Left ventricle myocardium superior (tissue), 1 donor: ENCODE measurements at places on chromosomes 2 and 18.

DNA sequence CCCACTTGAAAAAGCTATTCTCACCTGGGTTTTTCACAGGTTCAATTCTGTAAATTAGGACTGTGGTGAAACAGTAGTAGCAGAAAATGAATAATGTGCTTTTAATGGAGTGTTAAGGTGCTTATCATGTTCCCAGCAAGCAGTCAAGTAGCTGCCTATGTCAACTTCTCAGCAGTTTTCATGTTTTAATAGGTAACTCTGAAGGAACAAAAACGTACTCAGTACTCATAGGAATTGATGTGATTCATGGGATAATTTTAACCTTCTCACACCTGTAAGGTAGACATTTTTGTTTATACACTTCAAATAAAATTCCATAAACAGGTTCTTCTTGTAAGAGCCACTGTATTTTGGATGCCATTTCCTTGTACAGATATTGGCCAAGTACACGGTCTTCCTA lies 801.6 kb downstream of the MBD2 start:
- DNase-seq, result no peak

- no peak for DNase-seq
These were observed 286.8 kb upstream of the RAB12 start for GRCh38 chr18:8322486-8322885.

GRCh38 chr2:208356846-208357574 lies 49.6 kb upstream of the PTH2R start:
- DNase-seq, result no peak

DNA sequence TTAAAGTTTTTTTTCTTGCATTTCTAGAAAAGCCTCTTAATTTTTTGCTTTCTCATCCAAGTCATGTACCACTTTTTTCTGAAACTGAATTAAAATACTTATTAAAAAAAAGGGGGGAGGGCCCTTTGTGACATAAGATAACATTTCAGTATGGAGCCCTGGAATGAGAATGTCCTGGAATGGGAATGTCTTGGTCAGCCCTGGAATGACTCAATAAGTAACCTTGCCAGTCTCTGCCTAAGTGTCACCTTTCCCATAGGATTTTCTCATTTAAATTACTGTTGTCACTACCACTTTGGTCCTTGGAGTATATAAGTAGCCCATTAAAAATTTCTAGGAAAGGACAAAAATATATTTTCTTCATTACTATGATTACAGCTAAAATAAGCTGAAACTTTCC lies 4.7 kb downstream of the UBXN2A start:
- DNase-seq, result no peak

DNA sequence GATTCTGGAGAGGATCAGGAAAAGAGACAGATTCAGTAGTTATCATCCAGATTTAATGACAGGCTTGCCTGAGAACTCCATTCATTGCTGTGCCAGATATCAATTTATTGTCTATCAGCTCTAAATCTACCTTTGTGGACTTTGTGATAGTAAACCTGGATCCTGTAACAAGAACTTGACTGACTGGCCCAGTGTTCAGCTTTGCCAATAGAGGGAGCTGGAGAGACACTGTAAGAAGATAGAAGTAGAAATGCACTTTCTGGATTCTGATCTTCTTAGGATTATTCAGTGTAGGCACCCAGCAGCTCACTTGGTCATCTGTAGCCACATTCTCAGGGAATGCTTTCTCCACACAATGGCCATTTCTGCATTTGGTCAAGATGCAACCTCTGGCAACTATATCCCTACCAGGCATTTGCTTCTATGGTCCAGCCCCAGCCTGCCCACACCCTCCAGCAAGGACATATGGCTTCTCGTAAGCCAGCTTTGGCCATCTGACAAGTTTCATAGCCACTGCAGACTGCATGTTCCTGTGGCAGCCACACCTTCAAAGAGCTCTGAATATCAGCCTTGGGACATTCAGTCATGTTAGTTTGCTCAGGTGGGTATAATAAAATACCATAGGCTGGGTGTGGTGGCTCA lies 6.1 kb upstream of the SERPINB8 start:
- no peak for DNase-seq

- DNase-seq, result peak; percentile 85
These were observed 7.8 kb upstream of the GPR55 start for GRCh38 chr2:230932556-230933511.

DNA sequence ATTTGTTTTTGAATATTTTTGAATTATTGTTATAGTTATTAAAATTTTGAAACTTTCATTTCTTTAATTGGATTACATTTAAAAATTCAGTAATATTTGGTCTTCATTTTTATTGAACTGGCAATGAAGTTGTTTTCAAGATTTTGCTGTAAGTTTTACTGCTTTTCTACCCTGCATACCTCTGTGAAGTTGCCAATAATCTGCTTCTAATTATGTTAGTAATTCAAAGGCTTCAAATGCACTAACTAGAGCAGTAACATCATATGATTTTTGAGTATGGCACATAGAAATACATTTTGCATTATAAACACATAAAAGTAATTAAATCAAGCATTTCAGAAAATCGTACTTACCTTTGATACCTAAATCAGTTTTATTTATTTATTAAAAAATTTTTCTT lies 40.3 kb upstream of the FAM171B start:
- no peak for DNase-seq

- DNase-seq, result no peak
These were observed 129.3 kb upstream of the CTAGE1 start for GRCh38 chr18:22546905-22547570.

DNA sequence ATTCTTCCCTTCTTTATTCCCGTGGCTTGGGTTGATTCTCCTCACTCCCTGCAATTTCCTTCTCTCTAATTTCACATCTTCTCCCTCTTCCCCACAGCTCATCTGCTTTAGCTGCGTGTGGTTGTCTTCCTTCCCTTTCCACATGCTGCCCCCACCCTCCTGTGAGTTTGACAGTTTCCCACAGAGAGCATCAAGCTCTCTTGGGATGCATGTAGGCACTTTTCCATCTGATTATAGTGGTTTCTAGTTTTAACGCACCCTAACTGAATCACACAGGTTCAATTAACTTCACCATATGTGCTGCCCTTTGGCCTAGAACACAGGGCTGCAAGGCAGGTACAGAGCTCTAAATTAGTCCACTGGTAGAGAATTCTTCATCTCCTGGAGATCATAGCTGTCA lies 110.5 kb downstream of the TACR1 start:
- DNase-seq, result no peak

DNA sequence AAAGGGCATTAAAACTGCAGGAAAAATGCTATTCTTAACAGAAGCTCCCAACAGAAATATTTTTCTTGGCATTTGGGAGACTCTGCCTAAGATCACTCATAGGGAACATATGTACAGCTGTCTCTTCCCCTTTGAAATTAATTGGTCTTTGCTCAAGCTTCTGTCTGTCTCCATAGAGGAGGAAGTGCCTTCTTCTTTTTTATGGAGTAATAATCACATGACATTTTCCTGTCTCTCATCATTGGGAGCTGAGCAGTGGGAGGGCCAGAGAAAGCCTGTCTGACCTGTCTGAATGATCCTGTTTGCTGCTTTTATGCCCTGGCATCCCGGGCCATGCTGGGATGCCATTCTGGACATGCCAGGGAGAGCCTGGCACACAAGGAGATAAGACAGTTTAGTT lies 145.6 kb downstream of the AQP4 start:
- no peak for DNase-seq

GRCh38 chr2:77831898-77832297 lies 309.7 kb upstream of the LRRTM4 start:
- no peak for DNase-seq

GRCh38 chr2:170895023-170895757 lies 33.9 kb upstream of the GORASP2 start:
- no peak for DNase-seq

GRCh38 chr2:76256458-76257088 lies 545.9 kb upstream of the GCFC2 start:
- DNase-seq, result no peak

- no peak for DNase-seq
These were observed 79.1 kb downstream of the MCFD2 start for GRCh38 chr2:46836295-46837111.

DNA sequence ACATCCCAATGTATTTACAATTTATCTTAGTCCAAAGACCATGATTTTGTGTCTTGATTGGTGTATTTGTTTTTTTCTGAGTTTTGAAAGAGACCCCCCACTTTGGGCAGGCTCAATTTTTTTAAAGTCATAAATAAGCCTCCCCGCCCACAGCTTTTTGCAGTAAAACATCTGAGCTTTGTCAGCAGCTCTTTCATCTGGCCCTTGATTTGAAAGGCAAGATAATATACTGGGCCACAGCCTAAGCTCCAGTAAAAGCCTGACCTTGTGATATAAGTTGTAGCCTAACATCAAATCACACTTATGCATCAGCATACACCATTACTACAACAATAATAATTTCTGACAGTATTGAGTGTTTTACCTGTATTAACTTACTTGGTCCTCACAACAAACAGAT lies 51.3 kb upstream of the SERTAD2 start:
- no peak for DNase-seq

- no peak for DNase-seq
These were observed 358.6 kb downstream of the METTL4 start for GRCh38 chr18:2212598-2213205.

GRCh38 chr2:168237741-168238140 lies 9.7 kb downstream of the STK39 start:
- no peak for DNase-seq

- no peak for DNase-seq
These were observed 369.4 kb upstream of the GCFC2 start for GRCh38 chr2:76080154-76080553.

GRCh38 chr2:141137122-141137693 lies 993.6 kb downstream of the LRP1B start:
- DNase-seq, result no peak

DNA sequence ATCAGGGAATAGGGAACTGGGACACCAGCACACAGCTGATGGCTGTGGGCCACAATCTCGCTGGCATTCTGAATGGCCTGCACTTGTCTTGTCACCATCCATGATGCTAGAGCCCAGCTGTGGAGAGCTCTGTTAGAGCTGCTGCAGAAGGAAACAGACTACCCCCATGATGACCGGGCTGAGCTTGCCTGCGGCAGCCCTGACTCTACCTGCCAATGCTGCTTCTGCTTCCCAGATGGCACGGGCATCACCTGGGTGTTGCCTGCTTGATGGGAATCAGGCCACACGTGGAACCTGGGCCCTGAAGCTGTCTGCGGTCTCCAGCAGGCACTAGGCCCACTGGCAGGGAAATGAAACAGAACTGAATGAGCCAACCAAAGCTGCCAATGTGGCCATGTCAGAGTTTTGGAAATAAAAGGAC lies 11.2 kb upstream of the DAW1 start:
- DNase-seq, result peak; percentile 52

- DNase-seq, result no peak
These were observed 791.0 kb downstream of the LRRTM4 start for GRCh38 chr2:76731157-76731556.

DNA sequence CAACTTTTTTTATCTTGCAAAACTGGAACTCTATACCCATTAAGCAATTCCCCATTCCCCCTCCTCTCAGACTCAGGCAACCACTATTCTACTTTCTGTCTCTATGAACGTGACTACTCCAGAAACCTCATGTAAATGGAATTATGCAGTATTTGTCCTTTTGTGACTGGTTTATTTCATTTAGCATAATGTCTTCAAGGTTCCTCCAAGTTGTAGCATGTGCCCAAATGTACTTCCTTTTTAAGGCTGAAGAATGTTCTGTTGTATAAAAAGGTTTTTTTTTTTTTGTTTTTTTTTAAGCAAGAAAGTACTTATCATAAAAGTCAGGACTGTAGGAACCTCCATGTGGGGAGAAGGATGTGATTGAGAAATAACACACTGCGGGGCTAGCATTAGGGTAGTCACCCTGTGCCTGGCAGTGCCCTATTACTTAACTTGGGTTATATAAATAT lies 262.9 kb upstream of the FBXO11 start:
- DNase-seq, result no peak

GRCh38 chr2:240060977-240061591 lies 7.8 kb upstream of the OR6B3 start:
- DNase-seq, result no peak

DNA sequence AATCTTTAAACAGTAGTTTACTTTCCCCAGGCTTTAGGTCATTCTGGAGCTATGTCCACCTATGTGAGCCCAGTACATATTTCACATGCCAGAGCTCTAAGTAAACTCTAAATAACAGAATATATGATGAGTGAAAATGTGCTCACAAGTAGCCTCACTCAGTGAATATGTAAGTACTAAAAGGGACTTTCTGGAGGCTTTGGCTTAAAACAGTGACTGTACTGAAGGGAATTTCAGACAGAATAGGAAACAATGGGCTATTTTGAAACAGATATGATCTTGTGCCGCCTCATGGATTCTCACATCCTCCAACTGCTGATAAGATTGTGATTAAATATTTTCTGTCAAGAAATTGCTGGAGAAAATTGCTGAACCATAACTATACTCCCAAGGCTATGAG lies 747.9 kb downstream of the SOCS6 start:
- no peak for DNase-seq

GRCh38 chr18:8468921-8469335 lies 140.3 kb upstream of the RAB12 start:
- DNase-seq, result no peak

DNA sequence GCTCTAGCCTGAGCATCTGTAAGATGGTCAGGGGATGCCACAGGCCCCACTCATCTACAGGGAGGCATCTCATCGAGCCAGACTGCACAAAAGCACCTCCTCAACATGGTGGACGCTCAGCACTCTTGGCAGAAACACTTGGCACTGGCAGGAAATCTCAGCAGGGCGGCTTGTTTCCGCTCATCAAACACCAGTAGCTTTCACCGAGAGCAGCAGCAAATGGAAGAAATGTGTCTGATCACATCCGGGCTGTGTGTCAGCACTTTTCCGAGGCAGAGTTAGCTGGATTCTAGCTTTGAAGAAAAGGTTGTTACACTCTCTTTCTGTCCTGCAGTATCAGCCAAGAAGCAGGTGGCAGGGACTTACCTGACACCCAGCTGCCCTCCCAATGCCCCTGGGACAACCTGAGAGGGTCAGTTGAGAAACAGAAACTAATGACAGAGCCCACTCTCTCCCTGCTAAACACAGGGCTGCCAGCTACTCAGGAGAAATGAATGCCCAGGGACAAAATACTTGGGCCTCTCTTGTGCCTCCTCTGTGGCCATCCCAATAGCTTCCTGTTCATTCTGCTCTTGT lies 68.9 kb upstream of the FZD7 start:
- no peak for DNase-seq

DNA sequence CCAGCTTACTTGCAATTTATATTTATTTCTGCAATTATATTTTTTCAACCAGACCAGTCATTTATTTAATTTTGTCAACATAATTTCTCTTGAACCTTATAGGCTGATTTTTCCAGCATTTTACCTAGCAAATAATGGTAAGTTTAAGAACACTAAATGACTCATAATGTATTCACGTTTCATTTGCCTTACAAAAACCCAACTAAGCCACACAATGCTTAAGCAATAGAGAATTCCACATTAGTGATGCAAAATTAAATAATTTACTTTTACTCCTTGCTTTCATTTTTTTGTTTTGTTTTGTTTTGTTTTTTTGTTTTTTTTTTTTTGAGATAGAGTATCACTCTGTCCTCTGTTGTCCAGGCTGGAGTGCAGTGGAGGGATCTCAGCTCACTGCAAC lies 110.4 kb upstream of the VRK2 start:
- no peak for DNase-seq
